ENCODE measurements at places on chromosomes 5 and 9. TPM values are rescaled to one million over a fixed set of nuclear protein-coding genes. Genes with fewer than 3 reads are reported as not detected.
A peak's percentile ranks its signal among the peaks of the same experiment; 100 is the strongest.

- DNase-seq, result no peak
Observed at GRCh38 chr9:18274693-18275092, 199.3 kb upstream of the ADAMTSL1 start.

The IFNB1 gene
- not detected for polyA plus RNA-seq

GRCh38 chr5:175059687-175060211 lies 335.4 kb downstream of the MSX2 start:
- no peak for DNase-seq

DNA sequence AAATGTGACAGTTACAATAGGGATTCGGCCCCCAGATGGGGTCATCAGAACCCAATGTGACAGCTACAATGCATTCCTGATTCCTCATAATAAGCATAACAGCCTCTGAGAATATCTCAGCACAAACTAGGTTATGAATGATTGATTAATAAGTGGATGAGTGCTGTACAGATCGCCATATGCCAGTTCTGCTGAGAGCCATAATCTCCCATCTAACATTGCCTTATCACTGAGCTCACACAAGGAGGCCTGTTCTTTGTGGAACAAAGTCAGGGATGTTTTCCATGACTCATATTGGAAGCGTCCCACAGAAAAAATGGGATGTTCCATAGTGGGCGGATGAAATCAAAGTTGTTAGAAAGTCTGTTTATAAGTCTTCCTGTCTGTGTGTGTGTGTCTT lies 89.6 kb downstream of the KIF4B start:
- no peak for DNase-seq

DNA sequence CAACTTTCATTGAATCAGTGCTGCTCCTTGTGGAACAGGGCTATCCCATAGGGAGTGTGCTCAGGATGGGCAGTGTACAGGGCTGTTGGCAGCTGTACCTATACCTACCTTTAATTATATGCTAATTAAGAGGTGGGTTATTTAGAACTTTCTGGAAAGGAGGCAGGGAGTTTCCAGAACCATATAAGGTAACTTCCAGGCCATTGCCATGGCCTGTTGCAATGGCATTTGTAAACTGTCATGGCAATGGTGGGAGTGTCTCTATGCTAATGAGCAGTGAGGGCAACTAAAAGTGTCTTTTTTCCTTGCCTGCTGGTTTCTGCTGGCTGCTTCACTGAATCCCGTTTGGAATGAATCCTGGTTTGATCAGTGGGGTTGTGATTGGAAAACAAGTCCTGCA lies 2.3 kb upstream of the ARHGAP26 start:
- no peak for DNase-seq

The SPATA31A3 gene
- polyA plus RNA-seq, result not detected

The PCDHA10 gene
- polyA plus RNA-seq, result 0.02 TPM

The PIP5KL1 gene
- polyA plus RNA-seq, result 0.42 TPM

The SLC44A1 gene
- 3.1 TPM for polyA plus RNA-seq

DNA sequence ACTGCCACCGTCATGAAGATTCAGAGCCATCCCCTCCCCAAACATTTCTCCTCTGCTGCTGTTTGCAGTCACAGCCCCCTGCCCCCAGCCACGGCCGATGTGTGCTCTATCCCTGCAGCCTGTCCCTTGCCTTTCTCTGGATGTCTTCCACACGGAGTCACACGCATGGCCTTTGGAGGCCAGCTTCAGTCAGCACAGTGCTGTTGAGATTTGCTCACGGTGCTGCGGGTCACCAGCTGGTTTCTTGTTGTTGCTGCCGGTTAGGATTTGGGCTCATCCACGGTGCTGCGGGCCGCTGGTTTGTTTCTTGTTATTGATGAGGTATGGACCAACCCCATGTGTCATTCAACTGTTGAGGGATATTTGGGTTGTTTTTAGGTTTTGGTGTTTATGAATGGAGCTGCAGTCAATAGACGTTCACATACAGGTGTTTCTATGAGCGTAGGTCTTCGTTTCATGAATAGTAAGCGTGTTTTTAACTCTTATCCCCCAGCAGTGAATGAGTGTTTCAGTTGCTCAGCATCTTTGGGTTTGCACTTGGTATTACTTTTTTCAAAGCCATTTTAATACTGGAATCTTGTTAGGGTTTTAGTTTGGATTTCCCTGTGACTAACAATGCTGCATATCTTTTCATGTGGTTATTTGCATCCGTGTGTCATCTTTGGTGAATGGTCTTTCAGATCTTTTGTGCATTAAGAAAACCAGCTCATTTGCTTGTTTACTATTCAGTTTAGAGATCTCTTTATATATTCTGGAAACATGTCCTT lies 57.6 kb downstream of the AHRR start:
- peak; percentile 58 for DNase-seq

GRCh38 chr5:133657036-133657435 lies 44.7 kb upstream of the FSTL4 start:
- DNase-seq, result no peak

DNA sequence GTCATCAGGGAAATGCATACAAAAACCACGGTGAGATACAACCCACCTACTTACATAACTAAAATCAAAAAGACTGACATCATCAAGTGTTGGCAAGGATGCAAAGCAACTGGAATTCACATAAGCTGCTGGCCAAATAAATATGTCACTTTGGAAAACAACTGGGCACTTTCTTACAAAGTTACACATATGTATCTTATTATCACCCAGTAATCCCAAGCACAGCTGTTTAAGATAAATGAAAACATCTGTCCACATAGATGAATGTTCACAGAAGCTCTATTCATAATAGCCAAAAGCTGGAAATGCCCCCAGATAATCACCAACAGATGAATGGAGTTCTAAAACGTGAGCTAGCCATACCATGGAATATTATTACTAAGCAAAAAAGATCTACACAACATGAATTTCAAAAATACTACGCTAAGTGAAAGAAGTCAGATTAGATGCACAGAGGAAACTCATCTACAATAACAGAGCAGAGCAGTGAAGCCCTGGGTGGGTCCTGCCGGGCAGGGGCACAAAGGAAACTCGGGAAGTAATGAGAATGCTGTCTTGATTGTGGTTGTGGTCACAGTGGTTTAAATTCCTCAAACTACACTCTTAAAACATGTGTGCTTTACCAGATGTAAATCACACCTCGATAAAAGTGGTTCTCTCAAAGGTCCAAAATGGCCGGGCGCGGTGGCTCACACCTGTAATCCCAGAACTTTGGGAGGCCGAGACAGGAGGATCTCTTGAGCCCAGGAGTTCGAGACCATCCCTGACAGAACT lies 8.5 kb downstream of the CAMSAP1 start:
- peak; percentile 30 for DNase-seq

DNA sequence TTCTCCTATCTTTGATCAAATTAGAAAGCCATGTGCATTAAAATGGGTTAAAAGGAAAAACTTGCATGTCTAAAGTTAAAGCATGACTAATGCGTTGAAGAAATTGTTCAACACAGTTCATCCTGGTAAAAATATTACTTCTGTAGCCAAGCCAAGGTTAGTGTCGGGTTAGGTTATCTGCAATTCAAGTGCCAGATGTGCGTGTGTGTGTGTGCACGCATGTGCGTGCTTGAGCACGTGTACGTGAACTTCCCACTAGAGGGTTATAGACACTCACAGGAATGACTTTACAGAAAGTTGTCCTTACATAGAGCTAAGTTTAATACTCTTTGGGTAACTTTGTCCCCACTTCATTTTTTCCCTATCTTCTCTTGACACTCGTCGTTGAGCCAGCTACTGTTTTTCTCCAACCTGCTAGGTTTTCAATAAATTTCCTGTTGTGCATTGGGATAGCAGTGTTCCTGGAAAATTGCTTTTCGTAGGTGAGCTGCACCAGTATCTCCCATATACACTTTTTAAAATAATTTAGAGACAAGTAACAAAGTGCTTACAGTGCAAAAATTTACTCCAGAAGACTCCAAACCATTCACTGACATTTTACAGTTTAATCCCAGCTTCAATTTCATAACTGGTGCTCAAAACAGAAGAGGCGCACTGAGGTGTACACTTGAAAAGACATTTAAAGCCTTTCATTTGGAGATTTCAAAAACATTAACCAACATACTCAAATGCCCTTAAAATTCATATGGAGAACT lies 353.8 kb downstream of the NFIB start:
- no peak for DNase-seq

The HAUS6 gene
- 4.7 TPM for polyA plus RNA-seq

GRCh38 chr5:134662971-134663370 lies 14.4 kb downstream of the SEC24A start:
- no peak for DNase-seq

- no peak for DNase-seq
Observed at GRCh38 chr9:127090341-127090985, 32.0 kb downstream of the ANGPTL2 start.

DNA sequence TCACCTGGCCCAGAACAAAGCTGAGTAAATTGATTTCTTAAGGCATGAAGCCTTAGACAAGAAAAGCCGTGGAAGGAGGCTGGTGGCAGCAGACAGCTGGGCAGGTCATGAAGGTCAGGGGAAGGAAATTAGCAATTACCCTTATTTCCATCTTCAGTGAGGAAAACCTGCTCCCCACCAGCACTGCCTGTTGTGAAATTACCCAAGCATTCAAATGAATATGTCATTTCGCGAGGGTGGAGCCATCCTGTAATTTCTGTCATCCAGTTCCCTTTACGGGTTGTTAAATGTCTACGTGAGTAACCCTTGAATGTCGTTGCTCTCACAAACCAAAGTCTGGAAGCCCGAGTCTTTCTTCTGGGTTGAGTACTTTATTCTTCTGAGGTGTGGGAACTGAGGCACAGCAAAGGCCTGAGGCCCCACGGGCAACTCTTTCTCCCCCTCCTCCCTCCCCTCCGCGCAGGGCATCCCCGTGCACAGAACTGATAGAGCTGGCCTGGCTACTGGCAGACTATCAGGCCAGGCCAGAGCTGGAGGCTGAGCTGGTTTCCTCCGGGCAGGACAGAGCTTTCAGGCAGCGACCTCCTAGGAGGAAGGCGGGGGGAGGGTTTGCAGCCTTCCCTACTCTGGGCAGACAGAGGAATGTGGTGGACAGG lies 22.0 kb upstream of the AK3 start:
- peak; percentile 86 for DNase-seq

The TDRD7 gene
- 9.5 TPM for polyA plus RNA-seq

- DNase-seq, result no peak
Observed at GRCh38 chr5:133510634-133511262, 101.6 kb downstream of the FSTL4 start.

The NDUFAF2 gene
- polyA plus RNA-seq, result 29.6 TPM

The SH3TC2 gene
- 0.03 TPM for polyA plus RNA-seq

- DNase-seq, result no peak
Observed at GRCh38 chr5:133256276-133256675, 204.5 kb downstream of the HSPA4 start.

- no peak for DNase-seq
Observed at GRCh38 chr5:21680641-21681040, 1172.5 kb downstream of the CDH12 start.

GRCh38 chr9:16179566-16179965 lies 626.7 kb downstream of the CCDC171 start:
- DNase-seq, result no peak

The IL4 gene
- not detected for polyA plus RNA-seq

DNA sequence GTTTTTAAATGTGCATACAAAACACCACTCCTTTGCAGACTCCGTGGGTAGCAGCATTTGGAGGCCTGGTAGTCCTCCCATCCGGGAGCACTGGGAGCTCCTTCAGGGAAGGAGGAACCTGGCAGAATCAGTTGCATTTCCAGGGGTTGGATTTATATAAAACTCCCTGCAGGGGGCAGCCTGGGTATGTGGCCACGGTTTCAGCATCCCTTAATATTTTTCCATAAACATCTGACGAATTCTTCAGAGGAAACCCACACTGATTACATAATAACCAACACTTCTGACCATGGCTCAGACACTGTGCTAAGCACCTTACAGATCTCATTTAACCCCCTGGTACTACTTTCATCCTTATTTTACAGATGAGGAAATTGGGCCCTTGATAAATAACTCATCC lies 6.1 kb upstream of the AFAP1L1 start:
- DNase-seq, result no peak

- no peak for DNase-seq
Observed at GRCh38 chr9:120886490-120886967, 9.5 kb upstream of the PHF19 start.

GRCh38 chr5:53095217-53095616 lies 14.3 kb downstream of the MOCS2 start:
- no peak for DNase-seq

DNA sequence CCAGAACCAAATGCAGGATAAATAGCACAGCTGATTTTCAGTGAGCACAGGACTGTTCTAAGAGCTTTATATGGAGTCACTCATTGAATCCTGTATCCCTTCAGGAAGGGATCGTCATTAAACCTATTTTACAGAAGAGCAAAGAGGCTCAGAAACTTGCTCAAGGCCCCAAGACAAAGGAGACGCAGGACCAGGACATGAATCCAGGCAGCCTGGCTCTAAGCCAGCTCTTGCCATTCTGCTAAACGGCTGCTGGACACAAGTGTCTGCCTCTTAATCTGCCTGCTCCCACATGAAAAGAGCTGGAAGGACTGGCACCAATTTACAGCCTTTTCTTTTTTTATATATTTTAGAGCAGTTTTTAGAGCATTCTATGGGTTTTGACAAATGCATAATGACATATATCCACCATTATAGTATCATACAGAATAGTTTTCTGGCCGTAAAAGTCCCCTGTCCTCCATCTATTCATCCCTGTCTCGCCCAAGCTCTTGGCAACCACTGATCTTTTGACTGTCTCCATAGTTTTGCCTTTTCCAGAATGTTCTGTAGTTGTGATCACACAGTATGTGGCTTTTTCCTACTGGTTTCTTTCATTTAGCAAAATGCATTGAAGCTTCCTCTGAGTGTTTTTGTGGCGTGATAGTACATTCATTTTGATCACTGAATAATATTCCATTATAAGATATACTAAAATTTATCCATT lies 37.5 kb downstream of the RETREG1 start:
- no peak for DNase-seq

- DNase-seq, result no peak
Observed at GRCh38 chr5:45093377-45093776, 284.6 kb downstream of the MRPS30 start.

GRCh38 chr9:70553707-70554673 lies 139.5 kb upstream of the KLF9 start:
- no peak for DNase-seq

The BARHL1 gene
- polyA plus RNA-seq, result not detected

DNA sequence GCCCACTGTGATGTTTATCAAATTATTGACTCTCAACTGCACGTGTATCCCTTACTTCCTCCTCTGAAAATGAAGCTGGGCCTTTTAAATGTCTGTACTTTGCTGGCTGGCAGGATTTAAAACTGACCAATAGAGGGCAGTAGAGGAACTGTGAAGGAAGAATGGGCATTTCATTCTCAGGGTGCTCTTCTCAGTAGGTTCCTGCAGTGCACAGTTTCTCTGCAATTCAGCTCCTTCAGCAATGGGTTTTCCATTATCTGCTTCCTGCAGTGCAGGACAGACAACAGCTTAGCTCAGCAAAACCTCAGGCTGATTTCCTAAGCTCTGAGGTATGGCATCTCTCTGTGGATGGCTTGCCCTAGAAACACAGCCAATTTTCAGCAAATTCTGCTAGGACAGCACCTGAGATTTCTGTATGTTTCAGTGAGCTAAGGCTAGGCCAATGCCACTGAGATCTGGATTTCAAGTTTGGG lies 298.4 kb upstream of the PRDM9 start:
- DNase-seq, result no peak

The TPPP gene
- 0.83 TPM for polyA plus RNA-seq

- DNase-seq, result no peak
Observed at GRCh38 chr5:147522435-147522834, 12.6 kb upstream of the DPYSL3 start.

The NSG2 gene
- not detected for polyA plus RNA-seq

All from spleen (tissue), 13 donors.